ENCODE measurements at places on chromosomes 4 and X. TPM values are rescaled to one million over a fixed set of nuclear protein-coding genes. Genes with fewer than 3 reads are reported as not detected.

The PAGE2B gene
- not detected for total RNA-seq

The CT55 gene
- total RNA-seq = not detected

The RPS6KA6 gene
- total RNA-seq = 6.5 TPM

The PGRMC1 gene
- 153 TPM for total RNA-seq

The ODAPH gene
- total RNA-seq = not detected

The SLC16A2 gene
- 24.0 TPM for total RNA-seq

The TDO2 gene
- 0.59 TPM for total RNA-seq

The HTN1 gene
- total RNA-seq = not detected

The C4orf51 gene
- not detected for total RNA-seq

The BANK1 gene
- 1.3 TPM for total RNA-seq

The MAN2B2 gene
- total RNA-seq = 9.9 TPM

The CDKL2 gene
- total RNA-seq = 0.82 TPM

The EPGN gene
- not detected for total RNA-seq

The GRIPAP1 gene
- total RNA-seq = 20.9 TPM

The SH3BGRL gene
- total RNA-seq = 43.7 TPM

The MAGEA2 gene
- 0.27 TPM for total RNA-seq

The MAGED4B gene
- 10.4 TPM for total RNA-seq

The GPRIN3 gene
- 1.5 TPM for total RNA-seq

The ZDHHC15 gene
- total RNA-seq = not detected

The CLGN gene
- 4.9 TPM for total RNA-seq

The ARHGEF9 gene
- 4.1 TPM for total RNA-seq

All from A549 treated with Mapracorat at 1 μM for 4 hours (cell line).